ENCODE measurements at places on chromosomes 3 and 15.
A peak's percentile ranks its signal among the peaks of the same experiment; 100 is the strongest.

GRCh38 chr15:68654786-68655560 lies 76.2 kb downstream of the CORO2B start:
- DNase-seq, result no peak

- peak; percentile 96 for DNase-seq
Measured at GRCh38 chr3:152121270-152121636, 147.5 kb upstream of the MBNL1 start.

DNA sequence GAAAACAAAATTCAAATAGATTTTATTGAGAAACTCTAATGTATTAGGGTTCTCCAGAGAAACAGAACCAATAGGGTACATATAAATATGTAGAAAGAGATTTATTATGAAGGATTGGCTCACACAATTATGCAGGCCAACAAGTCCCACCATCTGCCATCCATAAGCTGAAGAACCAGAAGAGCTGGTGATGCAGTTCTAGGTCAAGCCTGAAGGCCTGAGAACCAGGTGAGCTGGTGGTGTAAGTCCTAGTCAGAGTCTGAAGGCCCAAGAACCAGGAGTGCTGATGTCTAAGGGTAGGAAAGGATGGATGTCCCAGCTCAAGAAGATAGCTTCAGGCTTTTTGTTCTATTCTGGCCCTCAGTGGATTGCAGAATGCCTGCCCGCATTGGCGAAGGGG lies 2.6 kb upstream of the NFKBIZ start:
- DNase-seq, result no peak

DNA sequence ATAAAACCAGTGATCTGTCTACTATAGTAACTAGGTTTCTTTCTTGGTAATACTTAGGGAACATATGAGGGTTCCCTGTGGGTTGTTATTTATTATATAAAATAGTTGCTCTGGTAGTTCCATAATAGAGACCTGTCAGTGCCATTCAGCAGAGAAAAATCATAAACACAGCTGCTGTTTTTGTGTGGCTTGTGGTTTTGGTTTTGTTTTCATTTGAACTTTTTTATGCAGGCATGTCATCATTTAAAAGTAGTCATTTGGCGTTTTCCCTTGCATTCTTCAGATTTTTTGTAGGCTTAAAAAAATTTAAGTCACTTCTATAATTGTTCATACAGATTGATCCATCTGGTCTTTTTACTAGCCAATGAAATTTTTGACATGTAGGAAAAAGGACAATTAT lies 47.9 kb downstream of the PIK3CA start:
- DNase-seq, result peak; percentile 86

- no peak for DNase-seq
Measured at GRCh38 chr3:188798556-188799145, 373.1 kb upstream of the TPRG1 start.

- peak; percentile 72 for DNase-seq
Measured at GRCh38 chr3:108106031-108106430, 15.2 kb upstream of the CD47 start.

DNA sequence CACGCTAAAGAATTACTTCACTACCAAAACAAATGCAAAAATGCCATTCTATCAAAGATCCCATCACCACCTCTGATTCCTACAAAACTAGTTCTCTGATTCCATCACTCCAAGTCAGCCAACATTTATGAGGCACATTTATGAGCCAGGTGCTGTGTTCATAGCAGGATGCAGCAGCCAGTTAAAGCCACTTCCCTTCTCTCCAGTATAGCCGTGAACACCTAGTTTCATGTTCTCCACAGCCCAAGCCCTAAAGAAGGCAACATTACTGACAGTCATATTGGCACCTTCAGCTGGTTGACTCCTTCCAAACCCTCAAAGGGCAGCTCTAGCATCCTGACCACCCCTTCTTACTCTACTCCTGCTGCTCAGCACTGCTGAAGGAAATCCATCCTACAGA lies 36.4 kb downstream of the RYK start:
- DNase-seq, result no peak

DNA sequence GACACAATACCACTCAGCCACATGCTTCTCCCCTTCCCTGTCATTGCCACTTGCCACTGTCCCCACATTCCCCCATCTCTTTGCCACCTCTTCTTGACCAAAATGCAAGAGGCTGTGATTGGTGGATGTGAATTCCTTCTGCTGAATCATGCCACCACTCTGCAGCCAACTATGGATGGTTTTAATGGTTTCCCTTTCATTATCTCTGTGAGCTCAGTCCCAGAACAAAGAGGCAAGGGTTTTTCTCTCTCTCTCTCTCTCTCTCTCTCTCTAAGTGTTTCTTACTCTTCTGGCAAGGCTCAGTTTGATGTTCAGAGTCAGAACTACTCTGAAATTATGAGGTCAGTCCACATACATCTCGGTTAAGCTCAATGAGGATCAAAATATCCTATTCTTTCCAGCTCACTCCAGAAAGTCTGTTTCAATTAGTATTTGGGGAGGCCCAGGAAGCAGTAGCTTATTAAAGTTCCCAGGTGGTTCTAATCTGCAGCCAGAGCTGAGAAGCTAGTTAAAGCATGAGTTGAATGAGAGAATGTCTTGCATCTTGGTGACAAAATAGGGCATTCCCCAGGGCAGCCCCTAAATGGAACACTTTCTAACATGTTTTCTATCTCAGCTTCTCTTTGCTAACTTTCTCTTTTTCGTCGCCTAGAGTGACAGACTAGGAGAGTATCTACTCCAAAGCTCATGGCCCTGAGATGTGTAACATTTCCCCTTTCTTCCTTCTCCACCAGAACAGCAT lies 8.5 kb upstream of the ILDR1 start:
- no peak for DNase-seq

- peak; percentile 94 for DNase-seq
Measured at GRCh38 chr3:30347679-30348216, 258.7 kb upstream of the TGFBR2 start.

- no peak for DNase-seq
Measured at GRCh38 chr3:38585791-38586420, 63.6 kb downstream of the SCN5A start.

DNA sequence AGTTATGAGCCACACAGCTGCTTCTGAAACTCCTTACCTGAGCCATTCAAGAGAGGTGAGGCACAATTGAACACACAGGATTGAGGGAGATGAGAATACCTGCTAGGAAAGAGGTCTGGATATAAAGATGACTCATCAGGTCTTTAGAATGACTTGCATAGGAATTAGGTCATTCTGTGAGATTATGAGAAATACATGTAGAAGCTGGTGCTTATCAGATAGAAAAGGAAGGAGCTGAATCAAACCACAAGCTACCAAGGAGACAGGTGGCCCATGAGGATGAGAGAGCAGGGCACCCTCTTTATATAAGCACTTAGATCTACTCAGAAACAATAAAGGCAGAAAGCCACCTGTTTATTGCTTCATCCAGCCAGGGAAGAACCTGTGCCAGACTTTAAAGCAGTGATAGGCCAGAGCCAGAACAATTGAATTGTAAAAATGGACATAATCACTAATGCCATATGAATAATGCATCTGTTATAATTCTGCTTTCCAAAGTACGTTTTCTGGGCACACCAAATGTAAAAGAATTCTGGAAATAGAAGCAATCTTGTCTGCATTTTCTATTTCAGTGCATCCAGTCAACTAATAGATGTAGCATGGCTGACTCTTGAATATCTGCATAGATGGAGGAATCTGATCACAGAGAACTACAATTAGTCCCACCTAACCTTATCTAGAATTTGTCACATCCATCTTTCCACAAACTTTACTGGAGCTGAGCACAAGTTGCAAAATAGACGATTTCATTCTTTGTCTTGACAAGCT lies 74.9 kb downstream of the PIK3R4 start:
- DNase-seq, result peak; percentile 21

DNA sequence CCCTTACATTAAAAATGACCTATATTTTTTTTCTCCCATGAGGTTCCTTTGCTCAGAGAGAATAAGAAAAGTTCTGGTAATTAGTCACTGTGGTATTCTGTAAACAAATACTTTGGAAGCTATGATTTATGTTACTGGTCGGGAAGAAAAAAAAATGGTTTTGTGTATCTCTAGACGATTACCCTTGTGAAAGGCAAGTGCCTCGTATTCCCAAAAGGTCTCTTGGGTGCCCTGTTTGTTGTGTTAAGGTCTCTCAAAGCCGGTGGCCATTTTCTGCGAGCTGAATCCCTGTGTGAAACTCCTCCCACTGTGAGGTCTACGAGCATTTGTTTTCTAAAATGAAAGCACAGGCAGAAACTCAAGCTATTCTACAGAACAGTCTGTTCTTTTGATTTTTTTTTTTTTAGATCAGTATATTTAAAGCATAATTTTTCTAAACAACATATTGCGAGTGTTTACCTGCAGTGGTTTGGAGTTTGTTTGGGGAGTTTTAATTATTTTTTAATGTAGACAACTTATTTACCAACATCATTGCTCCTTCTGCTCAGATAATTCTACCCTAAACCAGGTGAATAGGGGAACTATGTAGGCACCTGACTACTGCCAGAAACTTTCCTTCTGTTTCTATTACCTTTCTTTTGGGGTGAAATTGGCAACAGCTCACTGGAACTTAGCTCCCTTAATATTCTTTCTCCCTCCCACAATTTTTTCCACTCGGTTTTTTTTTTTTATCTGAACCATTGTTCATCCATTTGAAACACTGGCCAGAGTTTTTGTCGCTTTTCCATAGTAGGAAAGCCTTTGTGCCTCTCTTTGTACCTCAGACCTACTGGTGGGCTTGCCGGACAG lies 44.0 kb downstream of the ZBTB38 start:
- peak; percentile 95 for DNase-seq

- DNase-seq, result no peak
Measured at GRCh38 chr3:98109807-98110549, 20.5 kb upstream of the OR5H1 start.

DNA sequence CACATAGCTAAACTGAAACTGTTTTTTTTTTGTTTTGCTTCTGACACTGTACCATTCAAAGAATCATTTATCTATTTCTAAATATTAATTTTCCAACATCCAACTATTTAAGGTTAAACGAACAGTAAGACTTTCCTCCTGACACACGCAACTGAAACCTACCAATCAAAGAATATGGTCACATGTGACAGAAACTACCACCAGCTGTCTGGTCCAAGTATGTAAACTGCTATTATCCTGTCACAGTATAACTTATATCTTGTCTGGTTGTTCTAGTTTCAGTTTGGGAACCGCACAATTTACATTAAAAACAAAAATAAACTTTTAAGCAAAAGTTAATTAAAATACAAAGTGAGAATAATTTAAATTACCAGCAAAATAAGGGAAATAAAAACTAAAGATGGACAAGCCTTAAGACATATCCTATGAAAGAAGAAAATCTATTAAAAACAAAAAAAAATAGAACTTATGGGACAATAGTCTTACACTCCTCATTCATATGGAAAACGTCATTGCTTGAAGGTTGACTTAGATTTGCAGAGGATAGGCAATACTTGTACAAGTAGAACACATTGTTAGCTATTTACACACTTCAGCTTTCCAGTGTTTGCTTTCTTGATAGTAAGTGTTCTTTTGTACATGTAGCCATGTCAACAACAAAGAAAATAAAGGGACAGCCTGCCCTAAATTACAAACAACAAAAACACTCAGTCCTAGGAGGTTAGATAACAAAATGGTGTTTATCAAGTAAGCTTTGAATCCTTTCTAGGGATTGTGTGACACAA lies 26.8 kb upstream of the CHRM5 start:
- no peak for DNase-seq

DNA sequence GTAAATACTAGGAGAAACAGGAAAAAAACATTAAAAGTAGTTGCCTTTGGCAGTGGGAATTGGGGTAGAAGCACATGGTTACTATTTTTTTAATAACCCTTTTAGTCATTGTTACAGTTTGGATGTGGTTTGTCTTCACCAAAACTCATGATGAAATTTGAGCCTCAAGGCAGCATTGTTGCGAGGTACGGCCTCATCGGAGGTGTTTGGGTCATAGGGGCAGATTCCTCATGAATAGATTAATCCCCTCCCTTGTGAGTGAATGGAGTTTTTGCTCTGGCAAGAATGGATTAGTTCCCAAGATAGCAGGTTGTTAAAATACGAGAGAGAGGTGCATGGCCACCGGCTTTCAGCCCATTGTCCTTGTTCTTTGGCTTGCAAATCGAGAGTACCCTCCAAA lies 92.6 kb downstream of the LEKR1 start:
- peak; percentile 13 for DNase-seq

DNA sequence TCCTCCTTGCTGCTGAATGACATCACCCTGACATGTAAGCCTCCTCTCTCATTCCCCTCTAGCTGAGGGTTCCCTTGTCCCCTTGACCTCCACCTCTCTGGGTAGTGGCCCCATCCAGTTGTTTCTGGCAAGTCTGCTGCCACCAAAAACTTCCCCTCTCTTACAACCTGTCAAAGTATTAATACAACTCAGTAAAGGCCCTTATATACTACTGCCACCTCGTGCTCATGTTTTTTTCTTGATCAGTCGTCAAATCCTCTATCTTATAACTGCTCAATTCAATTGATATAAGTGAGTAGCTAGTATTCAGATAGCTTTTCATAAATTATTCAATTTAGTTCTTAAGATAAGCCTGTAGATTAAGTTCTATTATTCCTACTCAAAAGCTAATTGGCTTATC lies 249.6 kb downstream of the MBNL1 start:
- DNase-seq, result no peak

- DNase-seq, result no peak
Measured at GRCh38 chr3:39261726-39262125, 18.1 kb downstream of the CX3CR1 start.

DNA sequence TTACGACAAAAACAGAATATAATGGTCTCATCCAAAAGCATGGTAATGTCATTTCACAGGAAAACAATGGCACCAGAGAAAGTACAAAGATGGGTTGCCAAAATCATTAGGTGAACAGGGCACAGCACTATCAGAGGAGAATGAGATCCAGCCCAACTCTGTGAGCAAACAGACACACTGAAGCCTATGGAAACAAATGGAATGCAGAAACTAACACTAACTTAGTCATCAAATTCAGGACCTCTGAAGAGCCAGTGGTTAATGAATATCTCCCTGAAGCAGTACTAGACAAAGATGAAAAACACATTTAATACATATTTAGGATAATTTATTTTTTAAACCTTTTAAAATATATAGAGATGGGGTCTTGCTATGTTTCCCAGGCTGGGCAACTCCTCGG lies 14.6 kb upstream of the RPS17 start:
- DNase-seq, result no peak

DNA sequence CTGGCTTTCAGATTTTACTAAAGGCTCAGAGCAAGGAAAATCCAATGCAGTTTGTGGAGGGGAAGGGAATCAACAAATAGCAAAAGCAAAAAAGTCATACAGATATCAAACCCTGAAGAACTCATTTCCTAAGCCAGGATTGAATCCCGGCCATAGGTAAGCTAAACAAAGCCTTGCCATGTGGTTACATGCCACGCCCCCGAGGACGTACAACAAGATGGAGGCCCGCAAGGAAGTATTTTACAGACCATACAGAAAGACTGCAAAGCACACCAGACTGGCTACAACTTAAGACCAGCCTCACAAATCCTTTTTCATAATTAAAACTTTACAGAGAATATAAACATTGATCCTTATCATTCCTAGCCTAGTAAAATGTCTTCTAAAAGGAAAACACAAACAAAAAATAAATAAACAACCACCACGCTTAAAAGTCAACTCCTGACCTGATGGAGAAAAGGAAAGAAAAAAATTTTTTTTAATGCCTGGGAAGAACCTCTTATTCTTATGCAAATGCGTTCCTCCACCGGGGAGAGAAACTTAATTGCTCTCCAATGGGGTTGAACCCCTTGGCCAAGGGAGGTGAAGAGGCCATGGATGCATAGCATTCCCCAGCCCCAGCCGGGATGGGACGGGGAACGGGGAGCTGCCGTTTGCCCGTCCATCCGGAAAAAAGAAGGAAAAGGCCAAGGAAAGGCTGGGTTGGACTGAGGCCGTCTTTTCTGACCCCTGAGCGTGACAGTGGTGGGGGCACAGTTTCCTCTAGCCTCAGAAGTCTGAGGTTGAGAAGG lies 39.3 kb downstream of the IL1RAP start:
- DNase-seq, result no peak

- no peak for DNase-seq
Measured at GRCh38 chr3:83122774-83123350, 1361.4 kb upstream of the GBE1 start.
